ENCODE measurements at places on chromosomes 7 and 10.

DNA sequence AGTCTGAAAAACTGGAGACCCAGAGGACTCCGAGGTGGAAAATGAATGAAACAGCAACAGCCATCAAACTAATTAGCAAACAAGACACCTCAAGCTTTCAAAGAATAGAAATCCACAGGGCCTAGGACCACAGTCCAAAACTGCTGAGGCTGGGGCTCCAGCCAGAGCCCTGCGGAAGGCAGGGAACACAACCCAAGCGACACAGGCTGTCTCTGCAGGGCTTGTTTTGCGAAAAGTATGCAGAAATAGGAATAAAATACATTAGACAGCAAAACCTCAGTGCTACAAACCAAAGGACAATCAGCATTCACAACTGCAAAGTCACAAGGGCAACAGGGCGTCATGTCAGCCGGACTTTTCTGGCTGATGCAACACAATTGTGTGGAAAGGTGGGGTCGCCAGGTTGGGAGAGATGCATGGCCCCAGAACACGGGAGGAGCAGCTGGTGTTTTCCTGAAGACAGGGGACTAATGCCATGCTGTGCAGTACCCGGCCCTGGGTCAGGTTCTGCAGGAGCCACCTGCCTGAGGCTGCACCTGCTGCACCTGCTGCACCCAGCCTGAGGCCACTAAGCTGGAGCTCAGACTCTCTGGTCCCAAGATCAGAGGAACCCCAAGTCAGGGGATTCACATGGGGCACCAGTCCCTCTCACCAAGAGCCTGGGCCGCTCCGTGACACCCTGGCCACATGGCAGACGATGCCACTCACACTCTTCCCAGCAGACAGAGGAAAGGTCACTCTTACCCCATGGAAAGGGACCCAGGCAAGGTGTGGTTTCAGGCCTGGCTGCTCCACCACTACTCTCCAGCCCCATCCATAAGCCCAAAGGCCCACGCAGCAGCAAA, 74.2 kb downstream of the MAD1L1 start:
- no peak for DNase-seq

DNA sequence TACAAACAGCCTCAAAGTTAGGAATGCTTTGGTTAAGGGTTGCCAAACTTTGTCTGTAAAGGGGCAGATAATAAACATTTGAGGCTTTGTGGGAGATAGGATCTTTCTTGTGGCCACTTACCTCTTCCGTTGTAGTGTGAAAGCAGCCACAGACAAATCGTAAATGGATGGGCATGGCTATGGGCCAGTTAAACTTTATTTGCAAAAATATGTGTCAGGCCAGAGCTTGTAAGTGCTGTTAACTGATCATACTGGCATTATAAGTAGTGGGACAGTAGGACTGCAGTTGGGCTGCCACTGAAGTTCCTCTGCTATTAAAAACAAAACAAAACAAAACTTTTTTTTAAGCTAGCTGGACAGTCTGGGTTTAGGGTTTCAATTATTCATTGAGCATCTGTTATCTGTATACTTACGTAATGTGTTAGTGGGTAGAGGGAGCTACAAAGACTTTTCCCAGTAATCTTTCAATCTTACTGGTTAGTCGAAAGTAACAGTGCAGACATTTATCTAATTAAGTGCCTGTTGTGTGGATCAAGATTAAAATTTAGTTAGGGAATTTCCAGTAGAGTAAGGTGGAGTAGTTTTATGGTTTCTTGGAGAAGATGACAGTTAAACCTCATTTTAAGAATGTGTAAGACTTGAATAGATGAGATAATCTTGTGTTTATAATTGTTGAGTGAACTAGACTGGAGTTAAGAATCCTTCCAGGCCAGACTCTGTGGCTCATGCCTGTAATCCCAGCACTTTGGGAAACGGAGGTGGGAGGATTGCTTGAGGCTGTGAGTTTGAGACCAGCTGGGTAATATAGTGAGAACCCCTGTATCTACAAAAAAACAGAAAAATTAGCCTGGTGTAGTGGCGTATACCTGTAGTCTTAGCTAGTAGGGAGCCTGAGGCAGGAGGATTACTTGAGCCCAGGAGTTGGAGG, 100.1 kb downstream of the BTRC start:
- no peak for DNase-seq

DNA sequence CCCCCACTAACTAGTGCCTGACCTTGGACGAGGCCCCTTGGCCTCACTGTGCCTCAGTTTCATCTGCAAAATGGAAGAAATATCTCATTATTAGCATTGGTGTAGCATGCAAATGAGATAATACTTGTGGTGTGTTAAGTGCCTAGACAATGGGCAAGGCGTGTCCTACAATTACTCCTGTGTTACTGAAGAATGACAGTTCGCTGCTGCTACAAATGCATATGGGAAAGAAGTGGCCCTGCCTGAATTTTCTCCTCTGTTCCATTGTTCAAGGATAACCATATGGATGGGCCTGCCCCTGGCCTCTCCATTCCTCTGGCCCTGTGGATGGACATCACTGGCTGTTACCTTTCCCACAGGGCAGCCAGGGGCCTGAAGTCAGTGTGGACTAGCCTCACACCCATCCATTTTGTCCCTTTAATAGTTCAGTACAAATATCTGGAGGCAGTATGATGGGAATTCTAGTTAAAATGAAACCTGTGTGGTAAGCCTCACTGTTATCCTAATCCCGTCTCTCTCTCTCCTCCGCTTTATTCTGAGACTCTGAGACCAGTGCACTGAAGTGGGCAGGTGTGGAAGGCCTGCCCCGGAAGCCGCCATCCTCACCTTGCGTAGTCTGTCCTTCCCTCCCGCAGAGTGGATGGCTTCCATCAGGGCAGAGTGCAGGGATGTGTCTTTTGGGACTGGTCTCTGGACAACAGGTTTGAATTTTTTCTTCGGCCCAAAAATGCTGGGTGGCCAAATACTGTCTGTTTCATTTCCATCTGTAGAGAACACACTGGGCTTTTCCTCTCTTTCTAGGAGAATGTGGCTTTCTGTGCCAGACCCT, 244.6 kb upstream of the GRB10 start:
- no peak for DNase-seq

- DNase-seq: no peak
These were observed 331.1 kb downstream of the KIF20B start for GRCh38 chr10:90032519-90032918.

GRCh38 chr7:36391436-36392198, 2.0 kb downstream of the ANLN start:
- DNase-seq: no peak

GRCh38 chr10:11411926-11412545, 199.4 kb downstream of the USP6NL start:
- no peak for DNase-seq

- no peak for DNase-seq
These were observed 41.4 kb downstream of the ZRANB1 start for GRCh38 chr10:124983321-124983720.

DNA sequence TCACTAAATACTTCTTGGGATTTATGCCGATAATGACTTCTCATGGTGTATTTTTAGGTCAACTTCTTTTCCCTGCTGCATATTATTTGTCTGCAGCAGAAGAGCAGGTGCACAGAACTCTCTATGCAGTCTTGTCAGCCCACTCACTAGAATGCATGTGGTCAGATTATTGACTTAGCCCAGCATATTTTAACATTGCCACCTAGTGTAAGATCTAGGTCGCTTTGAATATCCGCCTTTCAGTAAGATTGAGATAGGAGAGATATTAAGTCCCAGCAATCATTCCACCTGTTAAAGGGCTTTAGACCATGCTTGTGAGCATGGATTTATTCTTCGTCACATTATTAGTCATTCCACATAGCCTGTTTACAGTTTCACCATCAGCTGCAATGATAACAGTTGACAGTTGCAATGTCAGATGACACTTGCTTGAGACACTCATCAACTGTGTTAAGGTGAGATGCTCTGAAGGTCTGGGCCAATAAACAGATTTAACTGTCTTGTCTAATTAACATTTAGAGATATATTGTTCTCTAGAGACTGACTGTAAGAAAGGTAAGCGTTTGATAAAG, 491.7 kb downstream of the ARL4A start:
- DNase-seq: no peak

GRCh38 chr7:1996816-1997215, 235.9 kb downstream of the MAD1L1 start:
- no peak for DNase-seq

DNA sequence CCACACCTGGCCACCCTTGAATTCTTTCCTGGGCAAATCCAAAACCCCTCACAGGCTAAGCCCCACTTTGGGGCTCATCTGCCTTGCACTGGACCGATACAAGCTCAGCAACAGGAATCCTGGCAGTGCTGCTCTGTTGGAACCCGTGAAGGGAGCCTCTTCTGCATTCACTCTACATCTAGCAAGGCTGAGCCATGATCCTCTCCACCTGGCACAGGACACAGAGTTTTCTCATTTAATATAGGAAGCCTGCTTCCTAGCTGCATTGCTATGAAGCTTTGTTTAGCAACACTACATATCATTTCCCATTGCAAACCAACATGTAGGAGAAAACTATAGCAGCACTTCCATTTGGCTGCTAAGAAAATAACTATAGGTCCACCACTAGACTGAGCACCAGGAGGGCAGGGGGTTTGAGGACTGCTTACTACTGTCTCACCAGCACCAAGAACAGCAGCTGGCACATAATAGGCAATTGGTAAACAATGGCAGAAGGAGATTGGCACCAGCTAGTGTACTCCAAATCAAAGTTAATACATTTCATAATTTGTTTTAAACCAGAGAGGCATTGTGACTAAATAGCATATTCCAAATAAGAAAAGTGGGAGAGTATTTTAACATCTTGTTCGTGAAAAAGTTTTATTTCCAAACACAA, 56.1 kb downstream of the CPVL start:
- DNase-seq: no peak

DNA sequence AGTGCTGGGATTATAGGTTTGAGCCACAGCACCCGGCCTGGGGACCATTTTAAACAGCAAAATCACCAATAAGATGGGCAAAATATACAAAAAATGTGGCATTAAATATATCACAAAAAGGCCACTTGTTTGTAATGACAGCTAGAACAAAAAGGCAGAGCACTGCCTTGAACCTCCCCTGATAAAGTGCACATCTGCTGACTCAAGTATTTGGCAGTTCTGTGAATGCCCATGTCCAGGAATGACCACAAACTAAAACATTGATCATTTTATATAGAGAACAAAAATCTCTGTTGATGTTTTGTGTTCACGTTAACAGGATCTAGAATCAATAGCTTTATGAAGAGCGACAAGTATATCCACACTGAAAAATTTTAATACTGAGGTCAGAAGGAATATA, 21.5 kb downstream of the HERC4 start:
- no peak for DNase-seq

DNA sequence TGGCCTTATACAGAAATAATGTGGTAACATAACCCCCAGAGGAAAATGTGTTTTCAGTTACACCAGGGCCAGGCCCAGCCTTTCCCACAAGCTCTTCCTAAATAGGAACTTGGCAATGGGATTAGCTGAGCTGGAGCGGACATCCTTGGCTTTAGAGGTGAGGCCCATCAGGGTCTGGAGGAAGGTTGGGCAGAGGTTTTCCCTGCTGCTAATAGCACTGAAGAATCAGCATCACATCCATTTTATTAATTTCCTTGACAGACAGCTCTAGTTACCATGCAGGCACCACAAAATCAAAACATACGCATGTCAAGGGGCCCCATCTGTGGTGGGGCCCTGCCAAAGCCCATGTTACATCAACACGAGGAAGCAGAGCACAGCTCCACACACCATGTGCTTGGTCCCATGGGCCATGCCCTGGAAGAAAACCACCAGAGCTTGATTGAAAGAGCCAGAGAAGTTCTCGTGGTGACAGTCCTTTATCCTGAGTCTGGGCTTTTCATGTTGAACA, 566.6 kb downstream of the KCNMA1 start:
- DNase-seq: no peak

- DNase-seq: no peak
These were observed 16.4 kb downstream of the PRSS2 start for GRCh38 chr7:142787034-142787768.

DNA sequence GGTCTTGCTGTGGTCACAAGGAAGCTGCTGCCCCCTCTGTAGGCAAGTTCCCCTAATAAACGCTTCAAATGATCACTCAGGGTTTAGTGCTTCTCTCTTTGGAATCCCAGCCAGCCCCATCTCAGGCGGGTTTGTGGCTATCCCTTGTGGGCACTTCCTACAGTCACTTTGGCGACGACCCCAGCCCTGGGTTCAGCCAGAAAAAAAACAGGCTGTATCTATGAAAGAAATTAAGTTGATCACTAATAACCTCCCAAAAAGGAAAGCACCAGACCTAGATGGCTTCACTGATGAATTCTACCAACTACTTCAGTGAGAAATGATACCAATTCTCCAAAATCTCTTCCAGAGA, 208.2 kb downstream of the MAD1L1 start:
- no peak for DNase-seq

- no peak for DNase-seq
These were observed 6.7 kb upstream of the GRIFIN start for GRCh38 chr7:2482725-2483451.
